ENCODE measurements at places on chromosomes 7 and 10.
A peak's percentile ranks its signal among the peaks of the same experiment; 100 is the strongest.

DNA sequence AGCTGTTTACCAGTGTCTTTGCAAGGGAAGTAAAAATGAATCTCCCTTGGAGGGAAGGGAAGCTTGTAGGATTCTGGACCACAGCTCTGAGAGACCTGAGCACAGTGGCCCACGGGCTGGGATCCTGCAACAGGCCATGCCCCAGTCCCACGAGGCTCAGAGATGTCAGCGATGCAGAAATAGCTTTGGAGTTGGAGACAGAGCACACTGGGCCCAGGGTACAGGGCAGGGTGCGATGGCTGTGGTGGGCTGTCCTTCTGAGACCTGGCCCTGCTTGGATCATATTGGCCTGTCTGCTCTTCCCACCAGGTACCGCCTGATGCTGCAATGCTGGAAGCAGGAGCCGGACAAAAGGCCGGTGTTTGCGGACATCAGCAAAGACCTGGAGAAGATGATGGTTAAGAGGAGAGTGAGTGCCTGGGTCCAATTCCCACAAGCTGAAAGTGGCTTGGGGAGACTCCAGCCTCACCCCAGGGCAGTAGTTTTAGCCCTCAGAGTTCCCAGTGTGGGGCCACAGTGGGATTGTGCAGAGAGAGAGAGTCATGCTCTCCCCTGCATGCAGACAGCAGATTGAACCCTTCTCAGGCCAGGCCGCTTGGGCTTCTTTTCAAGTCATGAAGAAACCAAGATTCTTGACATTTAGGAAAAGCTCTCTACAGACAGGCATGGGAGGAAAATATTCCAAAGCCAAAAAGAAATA, 13.5 kb upstream of the CSGALNACT2 start:
- DNase-seq: no peak

GRCh38 chr7:30135301-30136116, 723 bp downstream of the MTURN start:
- DNase-seq: peak; percentile 31

DNA sequence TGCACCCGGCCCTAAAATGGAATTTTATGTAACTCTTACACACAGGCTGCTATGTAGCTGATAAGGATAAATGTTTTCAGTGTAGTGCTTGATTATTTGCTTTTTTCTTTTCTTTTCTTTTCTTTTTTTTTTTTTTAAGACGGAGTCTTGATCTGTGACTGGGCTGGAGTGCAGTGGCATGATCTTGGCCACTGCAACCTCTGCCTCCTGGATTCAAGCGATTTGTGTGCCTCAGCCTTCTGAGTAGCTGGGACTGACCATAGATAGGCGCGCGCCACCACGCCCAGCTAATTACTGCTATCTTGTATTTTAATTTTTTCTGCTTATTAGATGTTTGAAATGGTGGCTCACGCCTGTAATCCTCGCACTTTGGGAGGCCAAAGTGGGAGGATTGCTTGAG, 3.4 kb downstream of the RABGEF1 start:
- no peak for DNase-seq

DNA sequence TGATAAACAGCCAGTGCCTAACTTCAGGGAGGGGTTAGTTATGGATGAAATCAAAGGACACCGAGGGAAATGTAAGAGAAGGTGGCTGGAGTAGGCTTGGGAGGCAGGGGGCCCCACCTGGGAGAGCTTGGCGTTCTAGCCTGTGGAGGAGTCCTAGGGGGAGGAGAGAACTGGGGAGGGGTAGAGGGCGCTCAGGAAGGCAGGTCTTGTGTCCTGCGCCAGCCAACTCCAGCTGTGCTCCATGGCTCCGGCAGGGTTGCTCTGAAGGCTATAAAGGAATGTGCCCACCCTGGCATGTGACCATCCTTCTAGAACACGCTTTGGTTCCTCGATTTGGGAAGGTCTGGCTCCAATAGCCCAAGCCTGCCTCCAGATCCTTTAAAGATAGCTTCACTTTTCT, 96.3 kb downstream of the SEC61G start:
- no peak for DNase-seq

GRCh38 chr10:118276204-118276603, 65.9 kb downstream of the FAM204A start:
- no peak for DNase-seq

GRCh38 chr7:128215739-128216138, 25.3 kb upstream of the LEP start:
- DNase-seq: no peak

DNA sequence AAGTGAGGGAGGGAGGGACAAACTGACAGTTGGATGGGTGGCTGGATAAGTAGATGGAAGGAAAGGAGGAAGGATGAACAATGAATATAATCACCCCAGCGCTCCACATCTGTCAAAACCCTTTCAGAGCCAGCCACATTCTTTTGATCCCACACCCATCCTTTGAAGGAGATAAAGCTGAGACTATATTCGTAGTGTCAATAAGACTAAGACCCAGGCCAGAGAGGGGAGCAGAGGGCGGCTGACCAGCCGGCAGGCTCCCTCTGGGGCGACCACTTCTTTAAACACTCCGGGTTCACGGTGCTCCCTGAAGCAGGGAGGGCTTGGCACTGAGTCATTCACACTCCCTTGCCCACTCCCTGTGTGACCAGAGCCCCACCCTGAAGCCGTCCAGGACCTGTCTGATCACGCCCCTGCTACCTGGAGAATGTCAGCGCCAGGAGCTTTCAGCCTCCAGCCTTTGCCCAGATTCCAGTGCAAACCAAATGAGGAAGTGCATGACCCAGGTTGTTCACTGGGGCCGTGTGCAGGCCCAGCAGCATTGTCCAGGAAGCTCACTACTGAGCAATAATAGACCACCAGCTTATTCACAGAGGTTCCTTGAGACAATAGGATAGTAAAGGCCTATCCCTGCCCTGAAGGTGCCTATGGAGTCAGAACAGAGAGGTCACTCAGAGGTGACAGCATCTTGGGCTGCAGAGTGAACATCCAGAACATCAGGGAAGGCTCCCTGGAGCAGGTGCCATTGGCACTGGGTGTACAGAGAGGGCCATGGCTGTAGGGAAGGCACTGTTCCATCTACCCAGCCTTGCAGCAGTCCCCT, 34.4 kb downstream of the UNC5B start:
- no peak for DNase-seq

- no peak for DNase-seq
Measured at GRCh38 chr10:78346721-78347120, 313.1 kb downstream of the RPS24 start.

GRCh38 chr10:78214955-78215354, 181.3 kb downstream of the RPS24 start:
- DNase-seq: no peak

DNA sequence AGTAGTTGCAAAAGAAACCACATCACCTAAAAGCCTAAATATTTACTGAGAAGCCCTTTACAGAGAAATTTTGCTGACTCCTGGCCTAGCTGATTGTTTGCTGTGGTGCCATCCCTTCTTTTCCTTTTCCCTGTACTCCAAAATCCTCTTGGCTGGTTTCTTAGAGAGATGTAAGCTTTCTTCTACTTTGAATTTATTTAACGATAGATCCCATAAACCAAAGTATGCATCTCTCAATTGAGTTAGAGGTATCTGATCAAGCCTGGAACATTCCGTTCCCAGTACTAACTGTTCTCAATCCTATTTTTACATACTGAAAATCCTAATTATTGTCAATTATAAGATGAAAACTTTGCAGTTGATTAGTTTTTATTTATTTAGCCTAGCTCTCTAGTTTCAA, 6.3 kb downstream of the TMEM60 start:
- no peak for DNase-seq

- DNase-seq: no peak
Measured at GRCh38 chr7:31043051-31043471, 9.0 kb upstream of the ADCYAP1R1 start.

GRCh38 chr10:35876248-35876647, 234.2 kb upstream of the FZD8 start:
- DNase-seq: no peak

DNA sequence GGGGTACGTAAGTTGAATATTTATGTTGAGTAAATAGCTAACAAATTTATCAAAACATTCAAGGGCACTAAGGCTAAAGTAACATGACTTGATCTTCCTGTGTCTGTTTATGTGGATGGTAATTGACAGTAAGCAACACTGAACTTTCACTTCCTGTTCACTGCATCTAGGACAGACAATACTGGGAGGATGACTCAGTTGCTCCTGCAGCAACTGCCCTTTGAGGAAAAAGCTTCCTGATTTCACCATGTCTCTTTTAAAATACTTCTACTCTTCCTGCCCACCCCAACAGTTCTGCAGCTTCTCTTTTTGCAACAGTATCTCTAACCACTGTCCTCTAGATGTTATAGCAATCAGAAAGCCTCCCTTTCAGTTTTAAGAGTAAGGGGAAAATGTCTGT, 76.6 kb upstream of the HGF start:
- no peak for DNase-seq

- no peak for DNase-seq
Measured at GRCh38 chr7:28546067-28546466, 133.7 kb downstream of the CREB5 start.

GRCh38 chr10:96614515-96614914, 27.7 kb upstream of the TM9SF3 start:
- DNase-seq: no peak

DNA sequence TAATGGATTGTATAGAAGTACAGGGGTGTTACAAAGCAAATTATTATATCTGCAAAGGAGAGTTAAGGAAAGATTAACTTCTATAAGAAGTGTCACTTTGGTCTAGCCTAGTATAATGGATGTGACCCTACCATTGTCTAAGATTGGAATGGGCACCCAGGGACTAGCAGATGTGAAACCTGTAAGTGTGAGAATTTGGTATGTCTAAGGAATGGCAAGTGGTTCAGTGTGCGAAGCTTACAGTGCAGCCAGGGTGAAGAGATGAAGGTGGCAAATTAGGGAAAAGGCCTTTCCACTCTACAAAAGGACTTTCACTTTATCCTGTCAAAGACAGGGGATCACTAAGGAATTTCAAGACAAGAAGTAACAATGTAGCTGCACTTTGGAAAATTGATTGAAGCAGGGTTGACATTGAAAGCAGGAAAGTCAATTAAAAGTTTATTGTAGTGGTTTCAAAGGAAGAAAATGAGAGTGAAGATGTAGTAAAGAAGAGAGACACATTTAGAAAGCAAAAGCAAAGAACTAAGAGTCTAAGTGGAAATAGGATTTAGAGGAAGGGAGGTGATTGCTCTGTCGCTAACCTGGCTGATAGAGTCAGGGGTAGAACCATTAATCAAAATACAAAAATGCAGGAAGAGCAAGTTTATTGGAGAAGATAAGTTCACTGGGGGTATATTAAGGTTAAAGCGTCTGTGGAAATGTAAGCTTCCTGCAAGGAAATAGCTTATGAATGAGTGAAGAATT, 47.4 kb downstream of the KCND2 start:
- DNase-seq: no peak

DNA sequence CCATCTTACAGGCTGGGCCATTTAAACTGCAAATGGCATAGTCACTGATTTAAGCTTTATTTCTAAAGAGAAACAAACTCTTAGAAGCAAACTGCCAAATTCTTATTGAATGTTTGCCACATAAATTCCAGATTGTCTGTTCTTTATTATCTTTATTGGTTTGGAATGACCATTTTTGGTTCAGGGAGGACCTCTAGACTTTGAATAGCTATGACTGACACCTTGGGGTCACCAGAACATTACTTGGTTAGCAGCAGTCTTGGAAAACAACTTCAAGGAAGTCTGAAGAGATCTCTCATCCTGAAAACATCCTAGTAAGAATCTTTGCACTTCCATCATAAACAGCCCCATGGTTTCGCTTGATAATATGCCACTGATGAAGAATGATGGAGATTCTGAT, 197.1 kb downstream of the SUGCT start:
- DNase-seq: no peak

DNA sequence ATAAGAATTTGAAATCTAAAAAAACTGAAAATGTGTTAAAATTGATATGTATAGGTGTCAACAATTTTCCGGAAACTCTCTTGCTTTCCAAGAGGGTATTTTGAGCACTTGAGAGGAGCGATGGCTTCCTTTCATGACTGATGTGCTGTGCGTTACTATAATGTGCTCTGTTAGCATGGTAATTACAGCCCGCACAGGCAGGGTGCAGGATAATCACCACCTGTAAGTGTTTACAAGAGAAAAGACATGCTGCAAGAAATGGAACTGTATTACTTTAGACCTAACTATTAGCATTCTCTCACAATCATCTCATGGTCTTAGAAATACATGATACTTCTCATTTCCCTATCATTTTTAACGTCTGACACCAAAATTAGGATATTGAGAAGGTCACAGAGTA, 92.4 kb upstream of the ADARB2 start:
- DNase-seq: no peak

DNA sequence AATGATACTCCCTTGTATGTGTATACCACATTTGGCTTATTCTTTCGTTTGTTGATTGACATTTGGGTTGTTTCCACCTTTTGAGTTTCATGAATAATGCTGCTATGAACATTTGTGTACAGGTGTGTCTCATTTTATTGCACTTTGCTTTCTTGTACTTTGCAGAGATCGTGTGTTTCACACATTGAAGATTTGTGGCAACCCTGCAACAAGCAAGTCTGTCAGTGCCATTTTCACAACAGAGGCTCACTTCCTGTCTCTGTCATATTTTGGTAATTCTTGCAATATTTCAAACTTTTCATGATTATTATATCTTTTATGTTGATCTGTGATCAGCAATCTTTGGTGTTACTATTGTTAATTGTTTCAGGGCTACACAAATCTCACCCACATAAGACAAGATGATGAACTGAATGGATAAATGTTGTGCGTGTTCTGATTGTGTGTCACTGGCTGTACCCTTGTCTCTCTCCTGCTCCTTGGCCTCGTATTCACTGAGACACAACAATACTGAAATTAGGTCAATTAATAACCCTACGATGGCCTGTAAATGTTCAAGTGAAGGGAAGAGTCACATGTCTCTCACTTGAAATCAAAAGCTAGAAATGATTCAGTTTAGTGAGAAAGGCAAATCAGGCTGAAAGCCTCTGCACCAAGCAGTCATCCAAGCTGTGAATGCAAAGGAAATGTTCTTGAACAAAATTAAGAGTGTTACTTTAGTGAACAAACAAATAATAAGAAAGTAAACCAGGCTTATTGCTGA, 133.6 kb upstream of the JCAD start:
- no peak for DNase-seq

DNA sequence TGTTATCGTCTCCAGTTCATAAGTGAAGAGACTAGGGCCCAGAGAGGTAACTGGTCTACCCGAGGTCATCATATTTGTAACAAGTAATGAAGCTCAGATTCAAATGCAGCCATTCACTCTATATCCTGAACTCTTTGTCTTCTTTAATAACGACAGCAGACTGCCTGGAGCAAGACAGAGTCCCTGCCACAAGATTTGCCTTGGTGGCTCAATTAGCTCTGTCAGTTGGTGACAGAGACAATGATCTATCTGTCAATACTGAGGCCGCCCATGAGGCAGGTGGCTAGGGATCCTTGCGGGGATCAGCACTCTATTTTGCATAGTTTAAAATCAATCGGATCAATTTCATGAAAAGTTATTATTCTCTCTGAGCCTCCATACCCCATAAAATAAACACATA, 43.9 kb downstream of the SH3PXD2A start:
- no peak for DNase-seq

DNA sequence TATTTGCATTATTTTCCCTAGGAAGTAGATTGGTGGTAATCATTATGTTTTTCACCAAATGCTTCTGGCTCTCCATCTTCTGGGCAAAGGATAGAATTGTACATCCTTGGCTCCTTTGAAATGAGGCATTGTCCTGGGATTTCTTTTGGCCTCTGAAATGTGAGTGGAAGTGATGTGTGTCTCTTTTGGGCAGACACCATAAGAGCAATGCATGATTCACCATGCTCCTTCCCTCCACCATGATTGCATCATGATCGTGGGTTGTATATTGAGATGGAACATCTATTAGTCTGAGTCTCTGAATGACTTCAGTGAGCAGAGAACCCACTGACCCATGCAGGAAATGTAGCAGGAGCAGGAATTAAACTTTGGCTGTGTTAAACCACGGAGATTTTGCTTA, 49.2 kb downstream of the ADRA2A start:
- no peak for DNase-seq

All from activated gamma-delta T cell treated with anti-CD3 and anti-CD28 coated beads, Interleukin-2, amount 50 U/mL, for 16 hours (primary cell).